ENCODE measurements at places on chromosomes 5 and 9. TPM values are rescaled to one million over a fixed set of nuclear protein-coding genes. Genes with fewer than 3 reads are reported as not detected.

Gene SLC22A4
- total RNA-seq, result 3.1 TPM

Gene GAPT
- total RNA-seq, result 0.44 TPM

Gene SLC45A2
- not detected for total RNA-seq

Gene FBLL1
- total RNA-seq, result 0.83 TPM

Gene TRIM7
- 3.0 TPM for total RNA-seq

Gene GPR151
- total RNA-seq, result not detected

Gene PCDHGA10
- total RNA-seq, result 7.4 TPM

Gene MYORG
- total RNA-seq, result 8.1 TPM

Gene HAVCR1
- total RNA-seq, result 0.44 TPM

Gene ZBTB5
- total RNA-seq, result 12.6 TPM

Gene MARCOL
- total RNA-seq, result not detected

Gene LRRC26
- not detected for total RNA-seq

Gene KCNMB1
- total RNA-seq, result 26.6 TPM

Gene ESM1
- not detected for total RNA-seq

Gene DDX4
- not detected for total RNA-seq

Gene AQP7
- 8.3 TPM for total RNA-seq

Gene GABRP
- 0.42 TPM for total RNA-seq

Gene TMC1
- total RNA-seq, result 3.5 TPM

Gene OCLN
- total RNA-seq, result 52.8 TPM

Gene GPR150
- 0.18 TPM for total RNA-seq

Gene FAM219A
- total RNA-seq, result 22.3 TPM

Gene PLGRKT
- 23.5 TPM for total RNA-seq

Gene PCDHA9
- total RNA-seq, result 0.34 TPM

Gene C9orf153
- 0.36 TPM for total RNA-seq

Gene TIMD4
- 1.2 TPM for total RNA-seq

Gene PROB1
- total RNA-seq, result 2.4 TPM

Gene MYOT
- 1.3 TPM for total RNA-seq

Gene ORM2
- total RNA-seq, result not detected
